ENCODE measurements at places on chromosomes 7 and 10. TPM values are rescaled to one million over a fixed set of nuclear protein-coding genes. Genes with fewer than 3 reads are reported as not detected.
A peak's percentile ranks its signal among the peaks of the same experiment; 100 is the strongest.

DNA sequence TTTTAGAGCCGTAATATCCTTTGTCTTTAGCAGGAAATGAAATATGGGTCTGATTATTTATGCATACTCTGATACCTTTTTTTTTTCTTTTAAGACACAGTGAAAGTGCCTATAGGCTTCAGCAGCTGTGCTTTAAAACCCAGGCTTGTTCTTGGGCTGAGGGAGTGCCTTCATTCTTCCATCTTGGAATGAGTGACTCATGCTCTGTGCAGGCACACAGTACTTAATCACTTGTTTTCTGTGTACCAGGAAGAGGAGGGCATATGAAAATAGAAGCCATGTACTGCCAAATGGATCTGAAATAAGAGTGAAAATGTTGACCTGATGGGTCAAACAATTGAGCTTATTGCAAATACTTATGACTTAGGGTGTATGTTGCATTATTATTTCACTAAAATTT is 12.0 kb downstream of the INPP5F start:
- peak; percentile 61 for DNase-seq

DNA sequence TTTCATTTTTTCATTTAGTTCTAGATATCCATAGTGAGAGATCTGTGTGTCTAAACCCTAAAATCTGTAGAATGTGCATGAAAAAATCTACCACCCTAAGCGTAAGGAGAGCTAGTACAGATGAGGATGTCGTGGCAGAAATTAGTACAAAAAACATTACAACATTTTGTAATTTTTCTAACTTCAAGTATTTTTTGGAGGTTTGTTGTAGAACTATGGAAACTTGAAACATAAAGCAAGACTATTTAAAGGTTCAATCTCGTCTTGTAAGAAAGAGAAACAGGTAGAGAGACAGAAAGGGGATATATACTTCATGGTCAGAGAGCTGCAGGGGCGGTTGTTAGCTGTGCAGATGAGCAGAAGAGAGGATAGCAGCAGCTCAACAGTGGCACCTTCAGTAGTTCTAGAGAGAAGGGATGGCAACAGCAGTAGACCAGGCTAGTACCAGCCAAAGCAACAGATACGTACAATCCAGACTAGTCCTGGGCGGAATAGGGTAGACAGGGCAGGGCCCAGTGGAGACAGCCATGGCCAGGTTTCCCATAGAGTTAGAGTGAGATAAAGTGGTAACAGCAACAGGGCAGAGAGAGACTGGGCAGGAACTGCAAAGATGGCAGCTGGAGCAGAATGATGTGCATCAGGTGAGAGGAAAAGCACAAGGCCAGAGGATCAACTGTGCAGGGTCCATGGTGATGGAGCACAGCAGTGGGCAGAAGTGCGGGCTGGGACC is 145.2 kb downstream of the FRMD4A start:
- peak; percentile 83 for DNase-seq

DNA sequence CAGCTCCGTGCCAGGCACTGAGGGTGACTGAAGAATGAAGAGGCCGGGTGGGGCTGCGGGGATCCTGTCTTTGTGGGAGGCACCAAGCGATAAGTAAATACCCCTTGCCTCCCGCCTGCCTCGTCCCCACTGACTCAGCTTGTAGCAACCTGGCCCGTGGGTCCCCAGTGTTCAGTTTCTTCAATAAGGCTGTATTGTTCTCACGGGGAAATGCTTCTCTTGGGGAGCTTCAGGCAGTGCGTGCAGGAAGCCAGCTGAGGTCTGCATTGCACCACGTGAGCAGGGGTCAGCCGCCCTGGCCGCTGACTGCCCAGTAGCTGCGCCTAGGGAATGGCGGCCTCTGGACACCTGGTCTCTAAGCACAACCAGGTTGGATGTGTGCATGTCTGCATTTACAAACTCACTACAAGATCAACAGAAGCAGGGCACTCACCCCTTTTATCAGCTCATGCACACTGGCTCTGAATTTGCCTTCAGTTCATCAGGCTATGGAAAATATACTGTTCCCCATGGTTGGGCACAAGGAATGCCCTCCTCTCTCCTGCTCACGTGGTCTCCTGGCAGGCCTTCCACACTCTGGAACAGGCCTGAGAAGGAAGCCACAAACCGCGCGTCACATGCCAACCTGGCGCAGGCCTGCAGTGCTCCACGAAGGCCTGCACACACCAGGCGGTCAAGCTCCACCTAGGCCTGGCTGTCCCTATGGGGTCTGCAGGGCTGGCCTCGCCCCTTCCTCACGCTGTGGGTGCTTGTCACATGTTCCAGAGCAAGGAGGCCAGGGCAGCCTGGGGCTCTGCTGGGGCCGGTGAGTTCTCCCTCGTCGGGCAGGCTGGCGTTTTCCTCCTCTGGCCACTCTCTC is 135.7 kb upstream of the RNF32 start:
- DNase-seq = no peak

DNA sequence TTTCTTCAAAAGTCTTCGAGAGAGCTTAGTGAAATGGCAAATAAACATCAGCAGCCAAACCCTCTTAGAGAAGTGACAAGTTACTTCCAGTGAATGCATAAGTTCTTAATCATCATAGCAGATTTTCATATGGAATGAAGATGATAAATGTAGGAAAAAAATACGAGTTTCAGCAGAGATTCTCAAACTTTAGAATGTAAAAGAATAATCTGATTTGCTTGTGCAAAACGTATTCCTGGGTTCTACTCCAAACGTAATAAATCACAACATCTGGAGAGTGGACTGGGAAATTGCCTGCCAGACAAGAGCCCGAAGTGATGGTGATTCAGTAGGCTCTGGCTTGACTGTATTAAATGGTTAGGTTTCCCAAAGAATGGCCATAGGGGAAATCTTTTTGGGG is 62.2 kb downstream of the AKR1E2 start:
- DNase-seq = no peak

DNA sequence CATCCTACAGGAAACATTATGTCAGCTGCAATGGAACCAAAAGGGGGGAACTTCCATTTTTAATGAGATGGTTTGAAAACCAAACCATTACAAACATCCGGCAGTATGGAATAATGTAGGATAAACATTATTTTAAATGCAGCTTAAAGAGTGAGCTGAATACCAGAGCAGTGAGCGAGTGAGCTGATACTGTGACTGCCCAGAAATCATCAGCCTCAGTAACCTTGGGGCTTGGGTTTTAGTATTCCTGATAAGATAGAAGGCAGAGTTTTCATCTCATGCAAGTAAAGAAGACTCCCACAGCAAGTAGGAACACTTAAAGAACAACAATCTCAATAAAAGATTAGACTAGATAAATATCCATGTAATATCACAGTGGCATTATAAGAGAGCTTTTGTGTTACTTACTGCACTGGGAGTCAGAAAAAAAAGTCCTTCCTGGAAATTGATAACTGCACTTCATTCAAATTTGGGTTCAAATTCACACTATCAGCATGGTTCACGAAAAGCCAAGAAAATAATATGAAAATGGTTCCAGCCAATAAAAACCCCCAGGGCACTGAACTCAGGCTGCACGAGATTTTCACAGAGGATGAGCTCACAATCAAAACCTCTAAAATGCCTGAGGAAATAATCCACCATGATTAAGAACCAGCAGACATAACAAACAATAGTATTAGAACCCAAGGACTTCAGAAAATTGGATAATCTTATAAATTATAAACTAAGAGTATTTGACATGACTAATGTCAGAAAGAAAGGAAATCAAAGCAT is 115.7 kb downstream of the MTPAP start:
- DNase-seq = no peak

The TMEM254 gene
- 34.4 TPM for polyA plus RNA-seq

GRCh38 chr10:35442028-35442427 is 105.7 kb downstream of the CCNY start:
- DNase-seq = no peak

- no peak for DNase-seq
These were observed 178.1 kb downstream of the BMPER start for GRCh38 chr7:34083440-34083839.

The GPR146 gene
- polyA plus RNA-seq = 0.69 TPM
